ENCODE measurements at places on chromosomes 2 and 18. TPM values are rescaled to one million over a fixed set of nuclear protein-coding genes. Genes with fewer than 3 reads are reported as not detected.
A peak's percentile ranks its signal among the peaks of the same experiment; 100 is the strongest.

GRCh38 chr2:21118302-21118920, 5.4 kb upstream of the TDRD15 start:
- DNase-seq: peak; percentile 32

The GLI2 gene
- 4.2 TPM for total RNA-seq

GRCh38 chr2:48235076-48235475, 294.9 kb upstream of the STON1 start:
- no peak for DNase-seq

The SAG gene
- not detected for total RNA-seq

- no peak for DNase-seq
Measured at GRCh38 chr2:122156176-122156890, 400.9 kb downstream of the TSN start.

The MERTK gene
- total RNA-seq: 0.57 TPM

- peak; percentile 67 for DNase-seq
Measured at GRCh38 chr2:15667809-15668556, 76.3 kb downstream of the DDX1 start.

Measured in Daoy (cell line).